Cardiac muscle cell (in vitro differentiated cells and primary cell): ENCODE measurements at places on chromosomes 3 and 15.

GRCh38 chr15:32828507-32829186 is 110.8 kb downstream of the GREM1 start:
- DNase-seq, result peak; percentile 48

DNA sequence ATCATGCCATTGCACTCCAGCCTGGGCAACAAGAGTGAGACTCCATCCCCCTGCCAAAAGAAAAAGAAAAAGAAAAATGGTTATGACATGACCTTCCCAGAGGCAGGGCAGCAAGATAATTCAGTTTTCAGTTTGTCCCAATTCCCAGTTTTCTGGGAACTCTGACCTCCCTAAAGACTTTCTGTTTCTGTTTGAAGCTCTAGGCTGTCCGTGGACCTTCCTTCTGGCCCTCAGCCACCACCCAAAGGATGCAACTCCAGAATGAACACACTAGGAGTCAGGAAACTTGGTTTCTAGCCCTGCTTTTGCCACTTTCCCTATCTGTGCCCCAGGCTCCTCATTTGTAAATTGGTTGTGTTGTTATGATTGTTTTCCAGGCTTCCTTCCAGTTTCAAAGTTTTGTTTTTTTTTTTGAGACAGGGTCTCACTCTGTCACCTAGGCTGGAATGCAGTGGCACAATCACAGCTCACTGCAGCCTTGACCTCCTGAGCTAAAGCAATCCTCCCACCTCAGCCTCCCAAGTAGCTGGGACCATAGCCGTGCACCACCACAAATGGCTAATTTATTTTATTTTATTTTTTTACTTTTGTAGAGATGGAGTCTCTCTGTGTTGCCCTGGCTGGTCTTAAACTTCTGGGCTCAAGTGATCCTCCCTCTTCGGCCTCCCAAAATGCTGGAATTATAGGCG is 68.6 kb downstream of the CDC25A start:
- peak; percentile 75 for DNase-seq

DNA sequence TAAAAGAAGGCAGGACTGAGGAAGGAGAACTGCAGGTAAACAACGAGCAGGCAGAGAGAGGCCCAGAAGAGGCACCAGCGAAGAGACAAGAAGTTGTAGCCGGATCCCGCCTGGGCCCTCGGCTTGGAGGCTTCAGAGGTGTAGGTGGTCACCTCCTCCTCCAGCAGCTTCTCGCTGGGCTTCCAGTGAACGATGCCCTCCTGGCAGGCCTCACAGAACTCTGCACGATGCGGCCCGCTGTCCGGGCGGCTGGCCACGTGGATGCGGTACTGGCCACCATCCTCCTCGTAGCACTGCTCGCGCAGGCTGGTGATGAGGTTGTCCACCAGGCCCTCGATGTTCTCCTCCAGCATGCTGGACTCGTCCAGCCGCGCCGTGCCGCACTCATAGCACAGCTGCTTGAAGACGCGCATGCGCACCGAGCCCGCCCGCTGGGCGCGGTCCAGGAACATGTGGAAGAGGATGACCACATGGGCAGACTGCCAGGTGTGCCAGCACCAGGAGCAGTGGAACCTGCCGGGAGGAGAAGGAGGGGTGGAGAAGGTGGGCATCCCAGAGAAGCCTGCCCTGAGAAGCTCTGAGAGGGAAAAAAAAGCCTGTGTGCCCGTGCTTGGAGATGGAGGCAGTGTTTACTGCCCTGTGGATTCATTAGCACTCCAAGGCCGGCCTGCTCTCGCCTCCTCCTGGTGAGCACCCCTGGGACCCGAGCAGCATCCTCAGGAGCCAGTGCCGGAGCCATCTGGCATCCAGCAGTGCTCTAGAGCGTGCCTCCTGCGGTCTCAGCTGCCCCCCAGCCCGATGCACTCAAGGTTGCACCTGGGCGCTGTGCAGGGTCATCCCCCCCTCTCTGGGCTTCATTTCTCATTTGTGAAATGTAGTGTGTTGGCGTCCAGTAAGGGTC is 3.6 kb downstream of the RTP2 start:
- DNase-seq, result no peak

GRCh38 chr3:141228395-141228794 is 3.2 kb upstream of the PXYLP1 start:
- no peak for DNase-seq
